NCI-H345 (cell line): ENCODE measurements at places on chromosomes 11 and 22.
A peak's percentile ranks its signal among the peaks of the same experiment; 100 is the strongest.

DNA sequence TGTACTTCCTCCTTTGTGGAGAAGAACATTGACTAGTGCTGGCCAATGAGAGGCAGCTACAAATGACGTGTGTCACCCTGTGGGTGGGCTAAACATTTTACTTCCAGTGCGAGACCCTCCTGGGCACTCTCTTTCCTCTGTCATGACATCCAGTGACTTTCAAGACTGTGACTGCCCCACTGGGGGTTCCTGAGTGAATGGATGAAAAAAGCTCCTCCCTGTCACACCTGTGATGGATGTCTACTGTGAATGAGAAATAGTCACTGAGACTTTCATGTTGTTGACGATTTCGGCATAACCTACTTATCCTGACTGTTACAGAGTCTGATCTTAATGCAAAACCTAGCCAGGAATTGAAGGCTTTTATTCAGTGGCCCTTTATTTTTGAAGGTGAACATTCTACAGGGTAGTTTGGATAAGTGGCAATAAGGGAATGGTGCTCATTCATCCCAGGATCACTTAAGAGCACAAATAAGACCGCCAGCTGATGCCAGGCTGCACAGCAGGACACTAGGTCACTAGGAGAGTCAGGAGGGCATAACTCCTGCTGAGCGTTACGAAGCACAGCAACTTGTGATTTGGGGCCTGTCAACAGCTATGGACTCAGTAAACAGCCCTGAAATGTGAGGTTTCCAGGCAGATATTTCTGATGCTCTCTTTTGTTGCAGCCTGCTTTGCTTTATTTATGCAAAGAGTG, 636.6 kb downstream of the NTM start:
- DNase-seq: peak; percentile 47

- DNase-seq: no peak
Observed at GRCh38 chr11:105152560-105152959, 13.0 kb upstream of the CARD18 start.

GRCh38 chr22:45740236-45740635, 68.6 kb downstream of the ATXN10 start:
- no peak for DNase-seq

DNA sequence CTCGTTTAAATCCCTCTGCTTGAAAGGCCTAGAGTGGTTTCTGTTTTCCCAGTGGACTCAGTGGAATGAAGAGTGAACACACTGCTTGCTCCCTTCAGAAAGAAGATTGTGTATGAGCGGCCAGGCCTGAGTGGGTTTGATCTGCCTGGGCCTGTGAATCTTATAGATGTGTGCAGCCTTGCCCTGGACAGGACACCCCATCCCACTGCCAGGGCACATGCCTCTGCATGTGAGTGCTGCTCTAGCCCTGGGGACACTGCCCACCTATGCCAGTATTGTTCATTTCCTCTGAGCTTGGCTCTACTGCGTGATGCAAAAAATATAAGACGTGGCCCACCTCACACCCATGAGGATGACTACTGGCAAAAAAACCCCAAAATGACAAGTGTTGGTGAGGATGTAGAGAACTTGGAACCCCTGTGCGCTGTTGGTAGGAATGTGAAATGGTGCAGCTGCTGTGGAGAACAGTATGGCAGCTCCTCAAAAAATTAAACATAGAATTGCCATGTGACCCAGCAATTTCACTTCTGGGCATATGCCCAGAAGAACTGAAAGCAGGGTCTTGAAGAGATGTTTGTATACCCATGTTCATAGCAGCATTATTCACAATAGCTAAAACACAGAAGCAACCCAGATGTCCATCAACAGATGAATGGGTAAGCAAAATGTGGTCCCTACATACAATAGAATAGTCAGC, 27.3 kb upstream of the NECTIN1 start:
- DNase-seq: no peak

DNA sequence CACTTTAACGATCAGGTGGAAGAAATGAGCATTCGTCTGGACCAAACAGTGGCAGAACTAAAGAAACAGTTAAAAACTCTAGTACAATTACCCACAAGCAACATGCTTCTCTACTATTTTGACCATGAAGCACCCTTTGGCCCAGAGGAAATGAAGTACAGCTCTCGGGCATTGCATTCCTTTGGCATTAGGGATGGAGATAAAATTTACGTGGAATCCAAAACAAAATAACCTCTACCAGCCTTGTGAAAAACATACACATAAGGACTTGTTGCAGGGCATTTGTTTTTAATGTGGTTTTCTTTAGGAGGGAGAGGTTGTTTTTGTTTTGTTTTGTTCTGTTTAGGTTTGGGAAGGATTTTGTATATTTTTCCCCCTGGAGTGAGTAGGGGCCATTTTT, 14.2 kb upstream of the TECTA start:
- no peak for DNase-seq

DNA sequence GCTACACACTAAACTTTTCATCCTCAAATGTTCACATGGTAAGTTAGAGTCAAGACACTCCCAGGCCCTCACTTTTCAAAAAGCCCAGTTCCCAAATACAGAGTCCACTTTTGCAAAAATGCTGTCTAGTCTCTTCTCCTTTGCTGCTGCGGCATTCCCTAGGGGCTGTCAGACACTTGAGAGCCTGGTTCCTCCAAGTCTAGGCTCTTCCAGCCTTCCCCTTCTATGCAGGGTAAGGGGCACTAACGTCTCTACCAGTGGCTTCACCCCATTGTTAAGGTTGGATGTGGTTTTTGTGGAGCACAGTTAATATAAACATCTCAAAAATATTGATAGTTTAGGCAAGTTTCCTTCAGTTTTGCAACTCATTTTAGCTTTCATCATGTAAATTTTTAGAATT, 181.5 kb downstream of the KIF18A start:
- no peak for DNase-seq

DNA sequence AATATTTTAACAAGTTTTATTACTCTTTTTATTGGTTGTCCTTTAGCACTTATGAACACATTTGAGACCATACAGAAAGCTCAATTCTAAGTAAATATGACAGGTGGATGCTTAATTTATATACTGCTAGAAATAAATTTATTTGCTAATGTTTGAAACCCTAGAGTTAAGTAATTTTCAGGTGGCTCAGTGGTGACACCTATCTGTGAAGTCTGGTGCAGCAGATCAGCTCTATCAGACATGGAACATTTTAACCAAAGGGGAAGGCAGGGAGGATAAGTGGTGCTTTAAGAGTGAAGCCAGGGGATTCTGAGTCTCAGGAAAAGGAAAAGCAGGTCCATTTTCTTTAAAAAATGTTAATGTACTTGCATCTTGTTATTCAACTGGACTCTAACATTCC, 175.8 kb downstream of the DSCAML1 start:
- DNase-seq: no peak

DNA sequence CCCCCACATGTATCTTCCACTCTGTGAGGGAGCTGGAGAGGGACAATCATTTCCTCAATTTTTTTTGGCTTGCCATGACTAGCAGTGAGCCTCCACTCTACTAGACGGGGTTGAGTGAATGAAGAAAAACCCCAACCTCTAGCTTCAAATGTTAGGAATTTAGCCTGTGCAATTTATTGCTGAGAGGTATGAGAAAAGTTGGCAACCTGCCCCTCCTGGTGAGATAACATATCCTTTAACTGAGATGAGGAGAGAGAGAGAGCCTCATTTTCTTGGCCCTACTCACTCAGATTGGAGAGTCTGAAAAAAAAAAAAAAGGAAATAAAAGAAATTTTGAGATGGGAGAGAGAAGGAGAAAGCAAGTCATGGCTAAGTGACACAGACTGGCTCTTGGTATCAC, 218.2 kb upstream of the CARD18 start:
- no peak for DNase-seq

- DNase-seq: no peak
Observed at GRCh38 chr11:64659417-64660144, 63.4 kb downstream of the NRXN2 start.

DNA sequence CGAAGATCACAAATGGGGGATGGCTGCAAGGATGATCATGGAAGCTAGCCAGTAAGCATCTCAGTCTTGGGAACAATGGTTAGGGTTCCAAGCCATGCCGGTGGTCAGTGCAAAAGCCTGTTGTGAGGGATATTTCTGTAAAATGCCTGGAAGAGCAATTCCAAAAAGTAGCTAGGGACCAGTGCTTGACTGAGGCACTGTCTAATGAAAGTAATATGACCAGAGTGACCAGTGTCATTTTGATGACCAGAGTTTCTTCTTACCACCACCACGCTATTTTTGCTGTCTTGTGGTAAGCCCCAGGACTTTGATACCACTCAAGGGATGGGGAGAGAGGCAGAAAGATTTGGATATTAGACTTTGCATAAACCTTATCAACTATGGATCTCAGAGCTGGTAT, 18.4 kb downstream of the GDPD4 start:
- no peak for DNase-seq

- DNase-seq: no peak
Observed at GRCh38 chr11:80720295-80720694, 1279.5 kb upstream of the TENM4 start.

GRCh38 chr11:34960277-34960676, 43.9 kb downstream of the PDHX start:
- no peak for DNase-seq

DNA sequence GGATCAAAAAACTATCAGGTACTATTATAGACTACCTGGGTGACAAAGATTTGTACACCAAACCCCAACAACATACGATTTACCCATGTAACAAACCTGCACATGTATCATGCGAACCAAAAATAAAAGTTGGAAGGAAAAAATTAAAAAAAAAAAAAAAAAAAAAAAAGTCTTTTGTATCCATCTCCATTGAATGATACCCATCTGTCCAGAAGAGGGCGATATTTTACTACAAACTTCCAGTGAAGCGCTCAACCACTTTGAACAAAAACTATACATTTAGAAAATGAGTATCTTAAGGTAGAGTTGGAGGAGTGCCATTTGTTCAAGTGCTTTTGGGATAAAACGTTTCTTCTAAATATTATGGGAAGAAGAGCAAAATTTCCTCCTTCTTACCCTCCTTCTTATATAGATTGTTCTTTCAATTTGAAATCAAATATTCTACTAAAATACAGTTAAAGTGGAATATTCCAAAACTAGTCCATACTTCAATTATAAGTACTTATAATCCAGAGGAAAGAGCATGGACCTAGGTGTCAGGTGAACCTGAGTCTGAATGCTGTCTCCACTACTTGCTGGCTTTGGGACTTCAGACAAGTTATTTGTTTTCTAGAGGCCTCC, 23.3 kb downstream of the ARL14EP start:
- peak; percentile 29 for DNase-seq

DNA sequence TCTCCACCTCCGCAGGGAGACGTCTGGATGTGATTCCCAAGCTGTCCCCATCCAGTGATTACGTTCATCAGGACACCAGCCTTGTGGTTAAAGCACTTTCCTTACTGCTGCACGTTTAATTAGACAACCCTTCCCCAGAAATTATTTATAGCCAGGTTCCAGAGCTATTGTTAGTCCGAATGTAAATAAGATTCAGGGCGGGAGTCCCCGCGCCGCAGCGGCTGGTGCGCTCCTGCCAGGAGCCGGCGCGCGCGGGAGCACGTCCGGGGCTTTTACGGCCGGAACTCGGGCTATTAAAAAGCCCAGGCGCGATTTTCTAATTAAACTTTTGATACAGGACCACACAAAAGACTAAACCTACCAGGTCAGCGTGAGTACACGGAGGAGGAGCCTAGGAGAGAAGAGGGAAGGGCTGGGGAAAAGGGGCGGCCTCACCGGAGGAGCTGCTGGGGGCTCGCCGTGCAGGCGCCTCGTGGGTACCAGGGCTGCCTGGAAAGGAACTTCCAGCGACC, 538.3 kb downstream of the OPCML start:
- peak; percentile 49 for DNase-seq

GRCh38 chr11:1310318-1310687, 871 bp upstream of the TOLLIP start:
- no peak for DNase-seq

GRCh38 chr11:65008016-65008415, 5.9 kb upstream of the ARL2 start:
- DNase-seq: no peak

GRCh38 chr11:114255289-114255688, 40.9 kb upstream of the NNMT start:
- DNase-seq: no peak

DNA sequence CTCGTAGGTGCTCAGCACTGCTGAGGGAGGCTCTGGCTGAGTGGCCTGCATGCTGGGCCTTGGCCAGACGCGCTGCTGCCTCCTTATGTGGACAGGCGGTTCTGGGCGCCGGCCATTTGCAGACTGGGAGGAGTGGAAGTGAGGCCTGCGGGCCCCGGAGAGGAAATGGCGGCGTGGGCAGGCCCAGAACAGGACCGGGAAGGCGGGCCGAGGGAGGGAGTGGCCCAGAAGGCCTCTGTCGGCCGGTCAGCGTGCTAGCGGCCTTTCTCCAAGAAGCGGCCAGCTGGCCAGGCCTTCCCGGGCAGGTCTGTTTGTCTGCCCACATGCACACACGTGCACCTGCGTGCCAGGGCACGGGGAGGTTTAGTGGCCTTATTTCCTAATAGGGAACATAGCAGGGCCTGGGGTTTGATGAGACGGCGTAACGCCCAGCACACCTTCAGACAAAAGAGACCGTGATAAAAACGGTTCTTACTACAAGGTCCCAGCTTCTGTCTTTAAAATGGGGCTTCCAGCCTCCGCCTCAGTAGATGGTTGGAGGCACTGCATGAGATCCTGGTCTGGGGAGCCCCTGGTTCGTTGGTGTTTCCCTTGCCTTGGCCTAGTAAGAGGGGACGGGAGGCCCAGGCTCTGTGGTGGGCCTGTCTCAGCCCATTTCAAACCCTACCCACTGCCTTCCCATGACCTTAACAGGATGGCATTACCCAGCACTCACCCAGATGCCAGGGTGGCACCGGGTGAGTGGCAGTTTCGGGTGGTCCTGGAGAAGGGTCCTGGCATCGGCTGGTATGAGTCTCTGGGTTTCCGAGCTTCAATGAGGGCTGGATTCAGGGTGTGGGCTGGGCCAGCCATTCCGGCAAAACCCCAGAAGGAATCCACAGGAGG, 65.1 kb upstream of the PPARA start:
- DNase-seq: no peak
